ENCODE measurements at places on chromosomes 5 and 9.

DNA sequence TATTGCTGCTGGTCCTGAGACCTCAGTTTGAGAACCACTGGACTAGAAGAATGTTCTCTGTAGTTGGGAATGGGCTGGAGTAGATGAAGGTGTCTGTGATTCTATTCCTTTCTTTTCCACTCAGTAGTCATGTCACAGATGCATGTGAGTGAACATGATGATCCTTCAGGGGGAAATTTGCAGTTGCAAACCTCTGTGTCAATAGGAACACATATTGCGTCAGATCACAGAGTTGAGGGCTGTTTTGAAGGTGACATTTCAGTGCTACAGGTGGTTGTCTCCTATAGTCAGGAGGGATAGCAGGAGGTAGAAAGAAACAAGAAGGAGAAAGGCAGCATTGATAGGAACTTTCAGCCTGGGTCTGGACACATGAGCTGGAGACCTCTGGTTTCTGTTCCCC is 239.3 kb downstream of the ARHGEF28 start:
- H3K36me3 ChIP-seq, result no peaks in the 10 kb centered on the region
- peaks cover 4% of the 10 kb centered on the region for H3K4me1 ChIP-seq
- no peak overlapping the region for H3K4me3 ChIP-seq
- no peaks in the 10 kb centered on the region for H3K27me3 ChIP-seq
- H3K27ac ChIP-seq, result no peak overlapping the region
- no peak for DNase-seq

- no peak overlapping the region for H3K4me3 ChIP-seq
- no peaks in the 10 kb centered on the region for H3K4me1 ChIP-seq
- no peaks in the 10 kb centered on the region for H3K36me3 ChIP-seq
- H3K27ac ChIP-seq, result no peak overlapping the region
- no peaks in the 10 kb centered on the region for H3K27me3 ChIP-seq
Observed at GRCh38 chr5:96232602-96233001, 200.4 kb downstream of the PCSK1 start.

DNA sequence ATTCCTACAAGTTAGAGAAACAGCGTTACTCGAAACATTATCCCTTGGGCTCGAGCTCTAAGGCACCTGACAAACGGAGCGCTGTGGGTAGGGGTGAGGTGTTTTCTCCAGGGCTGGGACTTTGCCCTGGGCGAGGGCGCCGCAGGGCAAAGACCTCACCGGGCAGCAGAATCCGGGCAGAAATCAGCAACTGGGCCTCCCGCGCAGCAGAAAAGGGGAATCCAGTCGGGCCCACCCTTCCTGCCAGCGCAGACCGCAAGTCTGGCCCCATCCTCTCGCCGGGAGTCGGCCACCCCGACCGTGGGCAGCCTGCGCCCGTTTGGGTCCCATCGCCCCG is 430 bp upstream of the MSH3 start:
- DNase-seq, result no peak
- H3K27ac ChIP-seq, result peak overlapping the region; percentile 89
- H3K4me3 ChIP-seq, result peak overlapping the region; percentile 89
- peaks cover 23% of the 10 kb centered on the region for H3K4me1 ChIP-seq
- no peaks in the 10 kb centered on the region for H3K27me3 ChIP-seq
- peaks cover 21% of the 10 kb centered on the region for H3K36me3 ChIP-seq

DNA sequence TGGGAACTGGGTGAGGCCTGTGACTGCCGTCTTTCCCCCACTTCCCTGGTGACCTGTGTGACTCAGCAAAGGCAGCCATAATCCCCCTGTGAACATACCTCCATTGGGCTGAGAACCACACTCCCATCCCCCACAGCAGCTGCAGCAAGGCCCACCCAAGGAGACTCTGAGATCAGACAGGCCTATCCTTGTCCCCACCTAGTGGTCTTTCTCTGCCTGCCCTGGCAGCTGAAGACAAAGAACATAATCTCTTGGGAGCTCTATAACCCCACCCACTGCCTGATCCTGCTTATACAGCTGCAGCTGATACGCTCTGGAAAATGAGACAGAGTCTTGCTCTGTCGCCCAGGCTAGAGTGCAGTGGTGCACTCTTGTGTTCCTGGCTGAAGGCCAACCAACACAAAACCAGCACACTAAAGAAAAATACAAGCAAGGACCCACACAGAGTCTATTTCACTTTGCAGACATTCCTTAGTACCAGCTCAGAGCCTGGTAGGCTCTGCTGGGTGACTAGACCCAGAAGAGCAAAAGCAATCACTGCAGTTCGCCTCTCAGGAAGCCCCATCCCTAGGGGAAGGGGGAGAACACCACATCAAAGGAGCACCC is 106.7 kb downstream of the MCTP1 start:
- no peak for DNase-seq
- H3K36me3 ChIP-seq, result no peaks in the 10 kb centered on the region
- H3K27me3 ChIP-seq, result no peaks in the 10 kb centered on the region
- no peak overlapping the region for H3K27ac ChIP-seq
- H3K4me1 ChIP-seq, result no peaks in the 10 kb centered on the region

- DNase-seq, result no peak
- no peak overlapping the region for H3K27ac ChIP-seq
- H3K4me3 ChIP-seq, result no peak overlapping the region
- no peaks in the 10 kb centered on the region for H3K4me1 ChIP-seq
- no peaks in the 10 kb centered on the region for H3K27me3 ChIP-seq
Observed at GRCh38 chr5:76616206-76616605, 7.0 kb downstream of the F2RL2 start.
